ENCODE measurements at places on chromosomes 6 and 20. TPM values are rescaled to one million over a fixed set of nuclear protein-coding genes. Genes with fewer than 3 reads are reported as not detected.

DNA sequence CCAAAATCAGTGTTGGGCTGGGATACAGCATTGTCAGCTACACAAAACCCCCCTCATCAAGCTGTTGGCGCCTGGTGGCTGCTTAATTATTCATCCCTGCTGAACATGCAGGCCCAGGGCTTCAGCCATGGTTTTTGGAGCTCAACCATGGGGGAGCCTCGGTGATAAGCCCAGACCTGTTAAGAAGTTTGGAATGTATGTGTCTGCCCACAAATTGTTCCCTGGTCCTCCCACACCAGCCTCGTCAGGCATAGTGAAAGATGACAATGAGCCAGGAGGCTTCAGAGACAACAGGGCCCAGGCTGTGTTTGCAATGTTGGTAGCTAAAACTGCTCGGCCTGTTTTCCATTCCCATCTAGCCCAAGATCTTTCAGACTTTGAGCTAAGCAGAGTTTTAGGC is 34.8 kb upstream of the SIRPA start:
- H3K4me3 ChIP-seq = no peak overlapping the region
- no peaks in the 10 kb centered on the region for H3K36me3 ChIP-seq
- no peak overlapping the region for H3K27ac ChIP-seq
- DNase-seq = no peak
- H3K27me3 ChIP-seq = no peaks in the 10 kb centered on the region

GSTA2 gene
- total RNA-seq = not detected

DNA sequence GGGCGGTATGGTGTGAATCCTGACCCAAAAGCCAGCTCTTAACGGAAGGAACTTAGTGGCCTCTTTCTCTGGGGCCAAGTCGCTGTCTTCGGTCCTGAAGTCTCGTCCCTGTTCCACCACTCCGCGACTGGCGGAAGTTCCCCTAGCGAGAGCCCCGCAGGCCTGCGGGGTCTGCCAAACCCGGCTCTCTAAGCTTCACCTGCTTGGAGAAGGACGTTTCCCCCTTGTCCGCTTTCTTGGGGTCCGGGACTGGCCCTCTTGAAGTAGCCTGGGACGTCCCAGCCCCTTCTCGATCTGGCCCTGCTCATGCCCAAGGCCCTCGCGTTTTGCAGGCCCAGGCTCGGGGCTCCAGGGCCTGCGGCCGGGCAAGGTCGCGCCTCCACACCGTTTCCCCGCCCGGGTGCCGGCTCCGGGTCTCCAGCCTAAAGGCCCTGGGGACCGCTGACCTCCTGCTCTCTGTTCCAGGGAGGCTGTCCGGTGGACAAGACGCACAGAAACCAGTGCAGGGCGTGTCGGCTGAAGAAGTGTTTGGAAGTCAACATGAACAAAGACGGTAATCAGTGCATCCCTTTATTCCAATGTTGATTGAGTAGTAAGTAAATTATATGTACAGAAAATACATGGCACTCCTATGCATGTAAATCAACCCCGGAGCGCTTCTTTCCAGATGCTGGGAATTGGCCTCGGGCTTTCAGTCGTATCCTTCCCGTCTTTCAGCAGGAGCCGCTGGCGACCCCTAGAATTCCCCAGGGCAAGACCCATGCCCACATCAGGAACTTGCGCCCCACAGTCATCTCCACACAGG is 8.8 kb downstream of the NR2E1 start:
- no peaks in the 10 kb centered on the region for H3K36me3 ChIP-seq
- no peak overlapping the region for H3K27ac ChIP-seq
- H3K4me3 ChIP-seq = no peak overlapping the region
- peaks cover 24% of the 10 kb centered on the region for H3K27me3 ChIP-seq

- peak; percentile 73 for DNase-seq
- H3K27me3 ChIP-seq = no peaks in the 10 kb centered on the region
- H3K27ac ChIP-seq = peak overlapping the region; percentile 58
Observed at GRCh38 chr6:27503436-27504030, 30.6 kb upstream of the ZNF184 start.

RBBP8NL gene
- not detected for total RNA-seq

DNA sequence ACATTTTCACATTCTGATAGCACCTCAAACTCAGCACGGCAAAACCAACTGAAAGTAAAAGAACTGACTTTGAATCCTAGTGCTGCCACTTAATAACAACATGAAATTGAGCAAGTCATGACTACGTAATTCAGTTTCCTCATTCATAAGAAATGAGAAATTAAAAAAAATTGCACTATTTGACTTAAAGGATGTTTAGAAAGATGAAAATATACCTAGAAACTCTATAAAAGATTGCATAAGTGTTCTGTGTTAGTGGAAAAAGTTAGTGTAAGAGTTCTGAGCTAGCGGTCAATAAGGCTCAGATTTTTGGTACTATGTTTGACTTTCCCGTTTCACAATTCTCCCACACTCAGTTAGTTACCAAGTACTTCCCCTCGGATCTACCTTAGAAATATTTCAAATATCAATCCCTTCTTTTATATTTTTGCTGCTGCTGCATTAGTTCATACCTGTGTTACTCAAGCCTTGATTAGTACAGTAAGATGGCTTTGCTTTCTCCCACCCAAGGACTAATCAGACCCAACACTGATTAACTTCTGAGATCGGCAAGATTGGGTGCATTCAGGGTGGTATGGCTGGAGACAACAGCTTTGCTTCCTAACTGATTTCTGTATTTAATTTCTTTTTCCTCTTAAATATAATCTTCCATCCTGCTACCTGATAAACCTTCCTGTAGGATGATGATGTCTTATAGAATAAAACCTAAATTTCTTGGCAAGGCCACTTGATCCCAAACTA is 25.9 kb downstream of the ECHDC1 start:
- no peak overlapping the region for H3K4me3 ChIP-seq
- H3K27me3 ChIP-seq = no peaks in the 10 kb centered on the region
- no peak for DNase-seq
- no peak overlapping the region for H3K27ac ChIP-seq
- H3K4me1 ChIP-seq = no peaks in the 10 kb centered on the region

GRCh38 chr6:83914953-83915352 is 55.5 kb downstream of the CYB5R4 start:
- no peak for DNase-seq
- no peak overlapping the region for H3K27ac ChIP-seq
- H3K36me3 ChIP-seq = no peaks in the 10 kb centered on the region
- H3K4me3 ChIP-seq = no peak overlapping the region
- no peaks in the 10 kb centered on the region for H3K27me3 ChIP-seq
- no peaks in the 10 kb centered on the region for H3K4me1 ChIP-seq

LST1 gene
- total RNA-seq = 20.6 TPM

GRCh38 chr6:13908955-13909381 is 15.8 kb upstream of the RNF182 start:
- no peak overlapping the region for H3K27ac ChIP-seq
- H3K4me3 ChIP-seq = no peak overlapping the region
- H3K4me1 ChIP-seq = no peaks in the 10 kb centered on the region
- DNase-seq = peak; percentile 27
- H3K36me3 ChIP-seq = no peaks in the 10 kb centered on the region

TFAP2D gene
- not detected for total RNA-seq

GRCh38 chr20:61549865-61550264 is 297.8 kb downstream of the CDH4 start:
- H3K4me3 ChIP-seq = no peak overlapping the region
- no peak for DNase-seq
- no peaks in the 10 kb centered on the region for H3K27me3 ChIP-seq
- H3K27ac ChIP-seq = no peak overlapping the region
- no peaks in the 10 kb centered on the region for H3K4me1 ChIP-seq

GRCh38 chr6:158040051-158040803 is 58.6 kb downstream of the SYNJ2 start:
- H3K4me1 ChIP-seq = peaks cover 11% of the 10 kb centered on the region
- no peaks in the 10 kb centered on the region for H3K27me3 ChIP-seq
- H3K36me3 ChIP-seq = no peaks in the 10 kb centered on the region
- peak; percentile 58 for DNase-seq
- H3K27ac ChIP-seq = no peak overlapping the region

DNA sequence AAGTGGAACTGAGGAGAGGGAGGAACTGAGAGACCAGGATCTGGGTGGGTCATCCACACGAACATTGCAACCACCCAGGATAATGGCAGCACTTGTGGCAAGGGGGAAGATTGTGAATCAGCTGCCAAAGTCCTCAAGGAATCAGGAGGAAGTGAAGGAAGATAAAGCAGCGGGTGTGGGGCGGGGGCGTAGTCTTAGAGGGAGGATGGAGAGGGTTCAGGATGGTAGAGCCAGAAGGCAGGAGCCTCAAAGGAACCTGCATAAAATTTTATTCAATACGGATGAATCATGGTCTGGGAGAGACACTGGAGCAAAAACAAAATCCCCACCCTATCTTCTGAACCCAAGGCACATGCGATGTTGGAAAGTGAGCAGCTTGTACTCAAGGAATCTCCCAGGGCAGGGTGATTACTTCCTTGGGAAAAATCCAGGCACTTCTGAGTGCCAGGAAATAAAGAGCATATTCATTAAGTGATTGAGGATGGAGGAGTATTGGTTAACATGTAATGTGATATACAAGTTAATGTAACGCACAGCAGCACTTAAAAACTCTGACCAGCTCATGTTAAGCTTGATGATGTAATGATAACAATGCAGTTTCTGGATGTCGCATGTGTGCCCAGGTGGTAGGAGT is 82.0 kb upstream of the B3GAT2 start:
- H3K36me3 ChIP-seq = no peaks in the 10 kb centered on the region
- H3K4me3 ChIP-seq = no peak overlapping the region
- no peak overlapping the region for H3K27ac ChIP-seq
- no peaks in the 10 kb centered on the region for H3K27me3 ChIP-seq
- no peaks in the 10 kb centered on the region for H3K4me1 ChIP-seq

DNA sequence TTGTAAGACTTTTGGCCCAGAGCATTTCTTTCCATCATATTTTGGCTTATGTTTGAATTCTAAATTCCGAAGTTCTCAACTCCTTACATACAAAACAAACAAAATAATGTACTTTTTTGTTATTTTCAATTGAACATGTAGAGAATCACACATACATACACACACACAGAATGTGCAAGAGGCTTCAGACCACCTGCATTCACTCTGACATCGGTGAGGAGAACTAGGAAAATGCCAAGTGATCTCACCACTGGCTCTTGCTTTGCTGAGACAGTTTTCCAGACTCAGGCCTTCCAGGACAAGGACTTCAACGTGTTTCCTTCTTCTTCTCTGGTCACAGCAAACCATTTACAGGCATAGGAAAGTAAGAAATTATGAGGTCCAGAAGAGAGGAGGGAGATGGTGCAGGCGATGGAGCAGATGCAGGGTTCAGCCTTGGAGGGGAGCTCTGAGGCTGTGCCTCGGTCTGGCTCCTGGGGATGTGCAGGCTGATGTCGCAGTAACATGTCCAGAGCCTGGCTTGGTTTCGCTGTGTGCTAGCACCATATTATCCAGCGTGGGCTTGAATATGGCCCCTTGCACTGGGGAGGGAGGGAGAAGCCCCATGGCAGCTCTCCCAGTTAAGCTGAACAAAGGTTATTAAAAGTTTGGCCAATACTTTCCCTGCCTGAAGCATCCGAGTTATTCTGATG is 93.4 kb downstream of the DACT2 start:
- DNase-seq = no peak
- H3K27ac ChIP-seq = no peak overlapping the region
- H3K4me3 ChIP-seq = no peak overlapping the region

DNA sequence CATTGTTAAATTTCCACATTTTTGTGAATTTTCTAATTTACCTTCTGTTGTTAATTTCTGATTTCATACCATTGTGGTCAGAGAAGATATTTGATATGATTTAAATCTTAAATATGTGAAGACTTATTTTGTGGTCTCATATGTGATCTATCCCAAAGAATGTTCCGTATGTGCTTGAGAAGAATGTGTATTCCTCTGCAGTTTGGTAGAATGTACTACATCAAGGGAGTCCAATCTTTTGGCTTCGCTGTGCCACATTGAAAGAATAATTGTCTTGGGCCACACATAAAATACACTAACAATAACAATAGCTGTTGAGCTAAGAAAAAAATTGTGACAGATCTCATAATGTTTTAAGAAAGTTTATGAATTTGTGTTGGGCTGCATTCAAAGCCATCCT is 176.2 kb upstream of the PRND start:
- H3K4me3 ChIP-seq = no peak overlapping the region
- no peaks in the 10 kb centered on the region for H3K36me3 ChIP-seq
- no peak overlapping the region for H3K27ac ChIP-seq
- H3K27me3 ChIP-seq = no peaks in the 10 kb centered on the region
- H3K4me1 ChIP-seq = no peaks in the 10 kb centered on the region

GABRR1 gene
- total RNA-seq = not detected

GRCh38 chr6:117463762-117464665 is 18.5 kb upstream of the DCBLD1 start:
- no peaks in the 10 kb centered on the region for H3K4me1 ChIP-seq
- H3K27me3 ChIP-seq = no peaks in the 10 kb centered on the region
- H3K36me3 ChIP-seq = no peaks in the 10 kb centered on the region
- no peak overlapping the region for H3K27ac ChIP-seq
- DNase-seq = no peak

GRCh38 chr6:106897580-106897979 is 76.9 kb downstream of the CD24 start:
- H3K27me3 ChIP-seq = no peaks in the 10 kb centered on the region
- no peak overlapping the region for H3K4me3 ChIP-seq
- H3K4me1 ChIP-seq = no peaks in the 10 kb centered on the region
- H3K27ac ChIP-seq = no peak overlapping the region

DNA sequence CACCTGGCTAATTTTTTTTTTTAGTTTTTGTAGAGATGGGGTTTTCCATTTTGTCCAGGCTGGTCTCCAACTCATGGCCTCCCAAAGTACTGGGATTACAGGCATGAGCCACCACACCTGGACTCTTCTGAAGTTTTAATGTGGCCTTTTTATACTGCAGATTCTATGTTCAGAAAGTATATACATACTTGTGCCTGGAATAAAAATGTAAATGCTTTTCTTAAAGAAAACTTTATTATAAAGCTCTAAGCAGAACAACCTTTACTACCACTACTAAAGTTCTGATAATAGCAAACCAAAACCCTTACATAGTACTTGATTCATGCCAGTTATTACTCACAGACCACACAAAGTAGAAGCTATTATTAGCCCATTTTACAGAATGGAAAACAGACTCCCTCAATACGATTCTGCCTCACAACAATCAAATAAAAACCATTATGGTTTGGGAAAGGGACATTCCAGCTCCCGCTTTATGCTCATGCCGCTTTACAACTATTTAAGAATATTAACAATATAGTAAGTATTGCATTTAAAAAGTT is 5.3 kb downstream of the PHIP start:
- H3K27me3 ChIP-seq = no peaks in the 10 kb centered on the region
- H3K4me1 ChIP-seq = peaks cover 20% of the 10 kb centered on the region
- peak overlapping the region; percentile 47 for H3K4me3 ChIP-seq
- no peak for DNase-seq

CTCFL gene
- total RNA-seq = 0.10 TPM

DNA sequence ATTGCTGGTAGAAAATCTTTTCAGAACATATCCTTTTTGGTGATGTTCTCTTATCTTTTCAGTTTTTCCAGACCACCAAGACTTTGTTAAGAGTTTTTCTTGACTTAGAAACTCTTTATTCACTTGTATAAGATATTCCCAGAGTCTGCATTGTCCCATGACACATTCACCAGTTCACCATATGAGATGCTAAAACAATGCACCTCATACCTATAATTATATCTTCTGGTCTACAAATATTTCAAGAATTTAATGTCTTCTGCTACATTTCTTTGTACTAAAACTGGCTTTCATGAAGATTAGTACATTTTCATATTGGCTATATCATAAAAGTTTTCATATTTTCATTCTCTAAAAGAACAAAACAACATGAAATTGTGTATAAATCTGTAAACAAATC is 111.3 kb downstream of the ADGRG6 start:
- H3K27ac ChIP-seq = no peak overlapping the region
- DNase-seq = no peak
- H3K4me1 ChIP-seq = no peaks in the 10 kb centered on the region
- no peak overlapping the region for H3K4me3 ChIP-seq
- H3K27me3 ChIP-seq = no peaks in the 10 kb centered on the region

- no peak for DNase-seq
- no peak overlapping the region for H3K27ac ChIP-seq
- no peaks in the 10 kb centered on the region for H3K27me3 ChIP-seq
- no peak overlapping the region for H3K4me3 ChIP-seq
- no peaks in the 10 kb centered on the region for H3K4me1 ChIP-seq
Observed at GRCh38 chr6:22146678-22146930, 150.2 kb downstream of the PRL start.
